ENCODE measurements at places on chromosomes 1 and 21. TPM values are rescaled to one million over a fixed set of nuclear protein-coding genes. Genes with fewer than 3 reads are reported as not detected.

The NR5A2 gene
- polyA plus RNA-seq: 2.5 TPM

The S100A7 gene
- 0.97 TPM for polyA plus RNA-seq

DNA sequence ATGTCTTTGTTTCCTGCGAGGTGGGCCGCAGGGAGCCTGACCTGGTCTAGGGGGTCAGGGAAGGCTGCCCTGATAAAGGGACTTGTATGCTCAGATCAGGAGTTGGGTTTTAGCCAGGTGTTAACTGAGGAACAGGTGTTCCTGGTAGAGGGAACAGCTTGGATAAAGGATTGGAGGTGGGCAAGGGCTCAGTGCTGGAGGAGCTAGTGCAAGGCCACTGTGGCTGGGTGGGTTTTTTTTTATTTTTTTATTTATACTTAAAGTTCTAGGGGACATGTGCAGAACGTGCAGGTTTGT lies 31.1 kb downstream of the A3GALT2 start:
- no peak for DNase-seq

The UTS2 gene
- polyA plus RNA-seq: 0.40 TPM

GRCh38 chr1:80218112-80218511 lies 1211.6 kb upstream of the ADGRL4 start:
- no peak for DNase-seq

GRCh38 chr1:234879147-234880080 lies 249.2 kb downstream of the TOMM20 start:
- DNase-seq: no peak

GRCh38 chr1:177209357-177209756 lies 38.6 kb downstream of the BRINP2 start:
- no peak for DNase-seq

- no peak for DNase-seq
These were observed 213.4 kb downstream of the USP25 start for GRCh38 chr21:15943009-15943666.

DNA sequence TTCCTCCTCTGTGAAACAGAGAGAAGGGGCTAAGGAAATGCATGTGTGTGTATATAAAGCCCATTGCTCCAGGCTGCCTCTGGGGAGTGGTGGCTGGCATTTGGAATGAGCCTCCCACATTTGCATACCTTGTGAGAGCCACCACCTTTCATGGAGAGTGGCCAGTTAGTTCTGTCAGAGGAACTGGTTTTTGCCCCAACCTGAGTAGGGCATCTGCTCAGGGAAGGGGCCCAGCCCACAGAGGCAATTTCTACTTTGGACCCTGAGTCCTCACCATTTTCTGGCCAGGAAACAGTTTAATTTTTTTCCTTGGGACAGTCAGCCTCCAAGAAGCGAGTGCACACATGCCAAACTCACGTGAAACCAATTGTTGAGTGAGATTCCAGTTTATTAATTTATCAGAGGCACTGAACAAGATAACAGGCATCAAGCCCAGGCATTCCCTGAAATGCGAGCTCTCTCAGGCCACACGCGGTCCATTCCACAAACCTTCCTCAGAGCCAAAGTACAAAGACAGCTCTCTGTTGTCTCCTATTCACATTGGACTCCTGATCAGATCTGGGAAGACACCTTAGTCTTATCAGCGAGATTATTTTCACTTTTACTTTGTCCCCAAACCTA lies 1.0 kb upstream of the SLC6A9 start:
- no peak for DNase-seq

The TAS1R1 gene
- polyA plus RNA-seq: 0.17 TPM

DNA sequence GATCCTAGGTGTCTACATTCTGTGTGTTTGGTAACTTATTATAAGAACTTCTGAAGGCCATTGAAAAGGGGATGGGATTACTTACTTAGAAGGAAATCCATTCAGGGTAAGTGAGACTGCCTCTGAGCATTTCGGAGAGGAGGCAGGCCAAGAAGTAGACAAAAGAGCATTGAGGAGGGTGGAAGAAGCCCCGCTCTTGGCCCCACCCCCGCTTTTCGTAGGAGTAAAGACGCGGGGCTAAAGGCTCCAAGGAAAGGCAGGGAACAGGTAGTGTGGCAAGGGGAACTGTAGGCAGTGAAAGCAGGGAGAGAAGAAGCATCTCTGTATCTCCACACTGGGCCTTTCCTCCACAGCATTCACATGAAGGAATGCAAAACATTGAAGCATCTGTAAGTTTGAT lies 51.8 kb upstream of the GRIK1 start:
- no peak for DNase-seq

The VAV3 gene
- 159 TPM for polyA plus RNA-seq

DNA sequence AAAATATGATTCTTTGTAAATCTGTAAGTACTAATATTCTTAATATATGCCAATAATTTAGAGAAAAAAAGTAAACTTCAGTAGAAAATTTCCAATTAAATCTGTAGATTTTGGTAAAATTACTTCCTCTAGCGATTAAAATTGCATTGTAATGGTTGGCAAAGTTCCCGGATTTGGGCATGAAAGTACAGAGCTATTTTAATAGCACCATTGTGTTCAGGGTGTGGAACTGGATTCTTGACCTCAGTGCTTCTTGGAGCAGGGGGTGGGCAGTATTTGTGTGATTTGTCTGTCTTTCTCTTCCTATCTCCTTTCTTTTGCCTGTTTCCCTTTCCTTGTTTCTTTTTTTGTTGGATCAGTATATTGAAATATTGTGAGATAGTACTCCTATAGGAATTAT lies 72.1 kb downstream of the DNM3 start:
- DNase-seq: no peak

DNA sequence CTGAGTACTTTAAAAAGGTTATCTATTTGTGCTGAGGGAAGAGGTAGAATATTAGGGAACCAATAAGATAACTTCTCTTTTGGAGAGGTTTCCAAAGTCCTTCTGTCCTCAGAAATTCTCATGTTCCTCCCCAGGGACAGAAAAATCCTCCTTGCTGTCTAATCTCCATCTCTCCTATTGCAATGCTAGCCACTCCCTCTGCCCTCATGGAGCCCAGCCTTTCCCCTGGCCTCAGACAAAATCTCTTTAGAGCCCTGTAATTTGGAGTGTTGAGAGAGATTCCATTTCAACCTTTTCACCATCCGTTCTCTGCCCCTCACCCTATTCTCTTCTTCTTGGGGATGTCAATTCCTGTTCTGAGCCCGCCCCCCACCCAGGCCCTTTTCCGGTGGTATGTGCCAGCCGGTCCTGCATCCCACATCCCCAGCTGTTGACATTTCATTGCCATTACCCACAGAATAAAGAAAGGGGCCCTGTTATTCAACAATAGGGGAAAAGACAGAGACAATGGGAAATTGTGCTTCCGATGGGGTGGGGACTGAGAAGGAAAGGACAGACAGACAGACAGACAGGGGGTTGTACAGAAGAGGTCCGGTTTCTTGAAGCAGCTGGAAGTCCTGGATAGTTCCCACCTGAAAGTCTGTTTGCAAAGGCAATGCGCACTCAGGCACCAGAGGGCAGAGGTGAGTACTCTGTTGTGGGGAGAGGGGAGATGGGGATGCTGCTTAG lies at the start of gene HAPLN2:
Gene HAPLN2, plus strand, starts transcription at position 563 of the 729 bp plus-strand sequence. CDS start 4,076 bp downstream, outside the sequence.
- DNase-seq: no peak

- no peak for DNase-seq
These were observed 51.8 kb downstream of the FBXO2 start for GRCh38 chr1:11602424-11602823.

GRCh38 chr1:111801071-111801850 lies 45.6 kb downstream of the DDX20 start:
- no peak for DNase-seq

- DNase-seq: no peak
These were observed 580 bp upstream of the ATP5PO start for GRCh38 chr21:33916200-33916567.

GRCh38 chr1:93904228-93904627 lies 5.0 kb downstream of the GCLM start:
- no peak for DNase-seq

The ANP32E gene
- polyA plus RNA-seq: 113 TPM

- no peak for DNase-seq
These were observed 1.3 kb downstream of the KMO start for GRCh38 chr1:241533326-241534115.

DNA sequence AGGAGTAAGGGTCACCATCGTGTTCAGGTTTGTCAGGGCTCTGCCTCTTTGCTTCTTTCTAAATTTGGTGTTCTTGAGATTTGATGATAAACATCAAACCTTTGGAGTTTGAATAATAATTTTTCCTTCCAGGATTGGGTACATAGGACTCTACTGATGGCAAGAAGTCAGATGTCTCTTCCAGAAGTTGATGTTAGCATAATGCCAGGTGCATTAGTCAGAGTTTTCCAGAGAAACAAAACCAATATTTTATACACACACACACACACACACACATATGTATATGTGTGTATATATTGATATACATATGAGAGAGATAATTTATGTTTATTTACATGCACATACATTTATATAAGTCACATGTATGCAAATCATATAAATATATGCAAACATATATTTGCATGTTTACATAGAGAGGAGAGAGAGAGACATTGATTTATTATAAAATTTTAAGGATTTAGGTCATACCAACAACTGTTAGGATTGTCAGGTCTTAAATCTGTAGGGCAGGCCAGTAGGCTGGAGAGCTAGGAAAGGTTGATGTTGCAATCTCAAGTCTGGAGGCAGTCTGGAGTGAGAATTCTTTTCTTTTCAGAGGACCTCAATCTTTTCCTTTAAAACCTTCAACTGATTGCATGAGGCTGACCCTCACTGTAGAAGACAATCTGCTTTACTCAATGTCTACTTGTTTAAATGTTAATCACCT lies 199.2 kb downstream of the HLX start:
- DNase-seq: no peak

The PPIAL4G gene
- polyA plus RNA-seq: 0.04 TPM

DNA sequence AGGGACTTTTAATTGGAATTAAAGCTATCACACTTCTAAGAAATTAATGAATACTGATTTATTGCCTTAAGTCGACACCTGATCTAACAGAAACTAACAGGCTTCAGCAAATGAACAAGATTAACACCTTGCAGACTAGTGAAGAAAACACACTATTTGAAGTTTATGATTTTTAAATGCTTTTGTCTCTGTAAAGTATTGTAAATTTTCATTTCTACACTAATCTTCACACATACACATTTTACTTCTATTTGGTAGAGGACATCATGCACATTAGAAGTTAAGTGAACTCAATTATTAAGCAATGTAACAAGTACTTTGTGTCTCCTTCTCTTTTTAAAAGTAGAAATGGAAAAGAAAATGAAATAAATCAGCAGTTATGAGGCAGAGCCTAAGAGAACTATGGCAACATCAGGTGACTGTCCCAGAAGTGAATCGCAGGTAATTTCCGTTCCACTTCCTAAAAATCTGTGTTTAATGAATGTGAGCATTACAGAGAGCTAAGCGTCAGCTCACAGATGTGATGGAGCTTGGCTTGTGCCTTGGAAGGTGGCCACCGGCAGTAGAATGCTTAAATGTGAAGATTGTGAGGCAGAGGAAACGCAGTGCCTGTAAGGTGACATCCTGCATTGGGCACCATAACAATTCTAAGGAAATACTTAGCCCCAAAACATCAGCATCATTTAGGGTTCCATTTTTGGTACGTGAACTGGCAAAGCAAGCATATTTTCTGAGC lies 1.2 kb downstream of the PRMT2 start:
- DNase-seq: no peak

The KCNC4 gene
- polyA plus RNA-seq: 4.0 TPM

DNA sequence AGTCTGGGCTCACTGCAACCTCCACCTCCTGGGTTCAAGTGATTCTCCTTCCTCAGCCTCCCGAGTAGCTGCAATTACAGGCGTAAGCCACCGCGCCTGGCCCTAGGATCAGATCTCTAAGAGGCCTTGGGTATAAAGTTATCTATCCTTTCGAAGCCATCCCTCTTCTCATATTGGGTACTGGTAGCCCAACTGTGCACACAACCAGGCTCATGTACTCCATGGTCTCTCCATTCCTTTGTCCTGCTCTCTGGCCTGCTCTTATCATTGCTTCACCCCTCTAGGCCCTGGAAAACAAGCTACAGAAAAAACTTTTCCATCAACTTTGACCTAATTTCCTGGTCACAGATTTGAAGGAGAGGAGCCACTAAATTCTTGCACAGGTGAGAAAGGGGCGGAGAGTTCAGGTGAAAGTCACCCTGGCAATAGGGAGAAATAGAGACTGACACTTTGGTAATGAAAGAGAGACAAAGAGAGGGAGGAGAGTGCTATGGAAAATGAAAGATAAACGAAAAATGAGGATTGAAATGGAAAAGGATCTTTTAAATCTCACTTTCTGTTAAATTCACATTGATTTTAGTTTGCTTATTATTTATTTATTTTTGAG lies 6.0 kb downstream of the TXNIP start:
- no peak for DNase-seq

GRCh38 chr21:37862536-37862935 lies 53.7 kb downstream of the KCNJ6 start:
- DNase-seq: no peak

The GIPC2 gene
- 21.5 TPM for polyA plus RNA-seq

- DNase-seq: no peak
These were observed 610.1 kb upstream of the NEGR1 start for GRCh38 chr1:72892461-72892860.

GRCh38 chr1:96238426-96238825 lies 483.2 kb upstream of the PTBP2 start:
- DNase-seq: no peak

The HAPLN2 gene
- 0.32 TPM for polyA plus RNA-seq

Measured in right renal cortex interstitium (tissue), 3 donors.